Head of caudate nucleus (tissue), 42 donors: ENCODE measurements at places on chromosomes 6 and 20.

DNA sequence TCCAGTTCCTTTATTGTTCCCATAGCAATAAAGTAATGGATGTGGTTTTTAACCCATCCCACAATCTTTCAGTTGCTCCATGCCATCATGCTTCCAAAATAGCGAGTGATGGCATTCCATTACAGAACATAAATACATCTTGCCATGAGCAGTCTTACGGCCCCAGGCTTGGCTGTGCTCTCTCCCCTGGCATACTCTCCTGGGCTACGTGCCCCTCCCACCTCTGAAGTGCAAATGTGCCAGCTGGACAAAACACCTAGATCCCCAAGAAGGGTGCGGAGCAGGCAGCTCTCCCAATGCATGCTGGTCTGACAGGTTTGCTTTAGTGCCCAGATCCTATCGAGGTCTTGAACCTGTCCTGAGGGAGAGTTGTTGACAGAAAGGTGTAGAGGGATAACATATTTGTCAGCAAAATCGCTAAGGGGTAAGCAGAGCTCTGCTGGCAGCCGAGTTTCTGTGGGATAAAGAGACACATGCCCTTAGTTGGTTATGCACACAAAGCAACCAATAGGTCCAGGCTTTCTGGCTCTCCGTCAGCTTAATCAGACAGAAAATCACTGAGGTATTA lies 43.9 kb upstream of the PAX1 start:
- no peak for DNase-seq

GRCh38 chr20:1707588-1708449 lies 50.2 kb upstream of the SIRPG start:
- no peak for DNase-seq

- DNase-seq, result no peak
These were observed 36.5 kb downstream of the MAFB start for GRCh38 chr20:40652441-40652987.

- no peak for DNase-seq
These were observed 95.8 kb upstream of the PLCB4 start for GRCh38 chr20:8972963-8973705.

- DNase-seq, result no peak
These were observed 163.0 kb downstream of the SIM1 start for GRCh38 chr6:100301731-100302130.

GRCh38 chr20:15396900-15397299 lies 1059.5 kb upstream of the FLRT3 start:
- no peak for DNase-seq

GRCh38 chr6:12896208-12896733 lies 179.7 kb downstream of the PHACTR1 start:
- DNase-seq, result no peak

DNA sequence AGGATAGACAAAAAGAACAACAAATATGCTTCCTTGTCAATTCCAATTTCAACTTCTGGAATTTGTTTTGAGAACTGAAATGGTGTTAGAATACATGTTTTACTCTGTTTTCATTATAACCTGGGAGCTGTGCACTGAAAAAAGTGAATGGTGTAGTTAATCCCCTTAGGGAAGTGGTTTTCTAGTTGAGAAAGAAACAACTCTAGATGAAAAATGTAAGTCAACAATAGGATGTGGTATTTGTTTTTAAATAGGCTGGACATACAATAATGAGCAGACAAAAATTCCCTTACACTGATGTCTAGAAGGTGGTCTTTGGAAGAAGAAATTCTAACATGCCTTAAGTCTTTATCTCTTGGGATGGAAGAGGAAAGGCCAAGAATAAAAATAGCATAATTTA lies 59.9 kb upstream of the TINAG start:
- DNase-seq, result no peak

- DNase-seq, result no peak
These were observed 26.1 kb downstream of the CEP57L1 start for GRCh38 chr6:109121411-109121810.

- DNase-seq, result no peak
These were observed 1.2 kb downstream of the SYNCRIP start for GRCh38 chr6:85641522-85641896.

GRCh38 chr6:169342710-169343109 lies 89.1 kb upstream of the THBS2 start:
- DNase-seq, result no peak

DNA sequence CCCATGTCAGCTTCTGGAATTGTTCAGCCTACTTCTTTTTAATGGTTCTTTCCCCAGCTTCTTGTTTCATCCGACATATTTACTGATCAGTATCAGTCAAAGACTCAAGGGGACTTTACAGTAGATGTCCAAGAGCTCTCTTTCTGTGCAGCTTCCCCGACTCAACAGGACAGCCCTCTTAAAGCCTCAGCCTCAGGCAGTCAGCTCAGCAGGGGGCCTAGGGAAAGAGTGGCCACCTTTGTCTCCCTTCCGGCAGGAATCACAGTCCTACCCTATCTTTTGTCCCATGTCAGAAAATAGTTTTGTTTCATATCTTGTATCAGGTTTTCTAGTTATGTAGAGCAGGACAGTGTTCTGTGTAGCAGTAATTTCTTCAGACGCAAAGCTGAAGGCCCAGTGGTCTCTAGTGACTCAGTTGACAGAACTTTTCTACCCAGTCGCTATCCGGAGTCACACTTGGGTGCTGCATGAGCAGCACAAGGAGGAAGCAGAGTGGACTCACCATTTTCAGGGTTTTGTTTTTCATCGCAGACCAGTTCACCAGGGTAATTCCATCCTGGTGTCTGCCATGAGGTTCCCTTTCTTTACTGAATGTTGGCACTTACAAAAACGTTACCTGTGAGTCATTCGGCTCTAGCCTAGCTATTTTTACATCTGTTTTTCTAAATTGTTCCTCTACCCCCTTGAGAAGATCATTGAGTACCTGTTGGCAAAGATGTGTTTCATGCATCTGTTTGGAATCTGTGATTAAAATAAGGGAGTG lies 47.7 kb downstream of the SPATA2 start:
- no peak for DNase-seq

DNA sequence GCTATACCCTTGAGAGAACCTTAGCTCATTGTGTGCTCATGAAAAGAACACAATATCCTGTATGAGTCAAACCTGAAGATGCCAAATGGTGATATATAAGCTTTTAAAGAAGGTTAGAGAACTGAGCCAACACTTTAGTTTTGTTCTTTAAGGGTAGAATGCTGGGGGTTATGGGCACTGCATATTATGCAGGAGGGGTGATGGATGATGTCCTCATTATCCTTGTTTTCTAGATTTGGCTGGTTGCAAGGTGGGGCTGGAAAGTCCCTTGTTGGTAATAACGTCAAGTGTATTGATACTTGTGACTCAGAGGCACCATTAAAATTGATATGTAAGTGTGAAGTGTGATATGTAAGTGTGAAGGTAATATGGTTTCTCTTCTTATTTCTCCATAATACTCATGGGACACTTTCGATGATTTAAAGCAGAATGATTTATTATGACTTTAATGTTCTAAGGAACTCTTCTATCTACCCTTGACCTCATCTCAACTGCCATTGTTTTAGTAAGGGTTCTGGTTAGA lies 113.7 kb upstream of the DTNBP1 start:
- DNase-seq, result no peak

GRCh38 chr20:17171746-17172280 lies 55.0 kb upstream of the PCSK2 start:
- DNase-seq, result no peak

GRCh38 chr6:43716099-43716498 lies 28.5 kb upstream of the MRPS18A start:
- DNase-seq, result no peak

GRCh38 chr20:49288250-49288751 lies 10.4 kb upstream of the ZNFX1 start:
- DNase-seq, result no peak

DNA sequence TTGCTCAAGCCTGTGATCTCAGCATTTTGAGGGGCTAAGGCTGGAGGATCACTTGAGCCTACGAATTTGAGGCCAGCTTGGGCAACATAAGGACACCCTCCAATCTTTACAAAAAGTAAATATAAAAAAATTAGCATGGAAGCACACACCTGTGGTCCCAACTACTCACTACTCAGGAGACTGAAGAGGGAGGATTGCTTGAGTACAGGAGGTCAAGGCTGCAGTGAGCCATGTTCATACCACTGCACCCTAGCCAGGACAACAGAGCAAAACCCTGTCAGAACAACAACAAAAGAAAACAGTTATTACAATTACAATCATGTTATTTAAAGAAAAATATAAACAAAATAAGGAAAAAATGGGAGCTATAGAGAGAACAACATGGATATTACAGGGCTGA lies 82.5 kb upstream of the TNFAIP3 start:
- no peak for DNase-seq

- DNase-seq, result peak; percentile 57
These were observed 53.3 kb upstream of the KLHL31 start for GRCh38 chr6:53718597-53719460.

GRCh38 chr6:128172752-128173682 lies 272.2 kb upstream of the THEMIS start:
- no peak for DNase-seq

DNA sequence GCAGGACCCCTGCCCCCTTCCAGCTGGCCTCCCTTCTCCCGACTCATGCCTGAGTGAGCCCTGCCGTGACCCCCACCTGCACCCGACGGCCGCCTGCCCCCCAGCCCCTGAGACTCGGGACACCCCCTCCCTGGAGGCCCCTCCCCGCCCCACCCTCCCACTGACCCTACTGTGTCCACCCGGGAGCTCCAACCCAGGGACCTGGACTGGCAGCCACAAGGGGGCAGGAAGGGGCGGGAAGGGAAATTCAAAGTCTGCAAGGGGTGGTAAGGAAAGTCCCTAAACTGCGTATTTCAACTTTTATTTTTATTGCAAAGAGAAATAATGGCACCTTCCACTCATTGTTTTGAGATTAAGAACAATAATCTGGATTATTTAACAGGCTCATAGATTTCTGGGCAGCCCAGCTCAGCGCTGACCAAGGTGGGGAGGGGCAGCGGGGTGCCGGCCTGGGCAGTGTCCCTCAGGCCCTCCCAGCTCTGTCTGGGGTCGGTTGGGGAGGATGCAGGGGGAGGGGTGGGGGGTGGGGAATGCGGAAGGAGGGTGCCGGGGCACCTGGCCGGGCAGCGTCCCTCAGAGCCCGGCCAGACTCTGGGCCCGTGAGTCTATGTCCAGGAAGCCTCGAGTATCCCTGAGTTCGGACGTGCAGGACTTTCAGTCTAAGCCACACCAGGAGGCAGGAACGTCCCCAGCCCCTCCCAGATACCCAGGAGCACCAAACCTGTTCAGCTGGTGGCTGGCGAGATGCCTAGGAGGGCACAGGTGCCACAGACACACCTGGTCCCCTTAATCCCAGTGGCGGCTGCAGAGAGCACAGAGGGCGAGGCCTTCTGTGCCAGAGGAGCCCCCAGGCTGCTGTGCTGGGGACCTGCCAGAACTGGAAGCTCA lies 1.3 kb upstream of the PTK6 start:
- DNase-seq, result no peak

GRCh38 chr6:90035047-90035723 lies 140.9 kb downstream of the GJA10 start:
- no peak for DNase-seq

DNA sequence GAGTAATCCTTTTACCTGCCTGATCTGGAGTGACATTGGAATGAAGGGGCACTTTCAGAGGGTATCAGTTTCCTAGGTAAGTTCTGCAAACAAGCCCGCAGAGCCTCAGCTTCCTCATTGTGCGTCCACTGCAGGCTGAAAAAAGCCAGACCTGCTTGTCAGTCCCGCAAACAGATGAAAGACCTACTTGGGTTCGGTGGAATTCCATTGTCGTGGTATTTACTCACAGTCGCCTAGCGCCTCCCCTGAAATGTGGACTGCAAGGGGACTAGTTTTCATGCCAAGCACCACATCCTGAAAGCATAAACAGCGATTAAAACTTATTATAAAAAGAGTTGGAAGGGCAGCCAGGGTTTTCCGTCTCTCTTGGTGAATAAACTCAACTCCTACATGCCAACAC lies 121.5 kb downstream of the PAX1 start:
- no peak for DNase-seq

DNA sequence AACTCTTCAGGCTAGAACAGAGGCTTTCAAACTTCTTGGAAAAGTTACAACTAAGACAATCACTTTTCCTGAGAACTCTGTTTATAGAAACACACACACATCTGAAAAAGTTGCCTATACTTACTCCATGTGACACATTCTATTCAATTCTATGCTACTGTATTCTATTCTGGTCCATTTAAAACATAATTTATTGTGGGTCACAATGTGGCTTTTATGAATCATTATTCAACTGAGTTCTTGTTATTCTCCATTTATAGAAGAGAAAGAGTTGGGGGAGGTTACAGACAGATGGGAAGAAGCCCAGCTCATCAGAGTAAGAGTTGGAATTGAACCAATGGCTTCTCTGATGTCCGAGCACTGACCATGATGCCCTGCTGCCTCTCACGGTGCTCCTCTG lies 21.6 kb upstream of the BCAS1 start:
- no peak for DNase-seq

DNA sequence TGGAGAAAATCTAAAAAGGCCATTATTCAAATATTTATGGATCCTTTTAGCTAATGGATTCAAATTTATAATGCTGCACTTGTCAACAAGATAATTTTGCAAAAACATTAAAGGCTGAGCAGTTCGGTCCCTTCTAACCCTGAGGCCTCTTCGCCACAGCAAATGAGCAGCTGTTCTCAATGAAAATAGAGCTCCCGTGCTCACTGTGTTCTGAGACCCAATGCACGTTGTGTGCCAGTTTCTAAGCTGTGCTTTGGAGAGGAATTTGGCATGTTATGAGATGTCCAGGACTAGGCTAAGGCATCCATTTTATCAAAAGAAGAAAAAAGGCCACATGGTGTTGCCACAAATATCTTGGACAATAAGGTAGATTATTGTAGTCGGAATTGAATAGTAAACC lies 220.1 kb upstream of the TSHZ2 start:
- DNase-seq, result no peak

DNA sequence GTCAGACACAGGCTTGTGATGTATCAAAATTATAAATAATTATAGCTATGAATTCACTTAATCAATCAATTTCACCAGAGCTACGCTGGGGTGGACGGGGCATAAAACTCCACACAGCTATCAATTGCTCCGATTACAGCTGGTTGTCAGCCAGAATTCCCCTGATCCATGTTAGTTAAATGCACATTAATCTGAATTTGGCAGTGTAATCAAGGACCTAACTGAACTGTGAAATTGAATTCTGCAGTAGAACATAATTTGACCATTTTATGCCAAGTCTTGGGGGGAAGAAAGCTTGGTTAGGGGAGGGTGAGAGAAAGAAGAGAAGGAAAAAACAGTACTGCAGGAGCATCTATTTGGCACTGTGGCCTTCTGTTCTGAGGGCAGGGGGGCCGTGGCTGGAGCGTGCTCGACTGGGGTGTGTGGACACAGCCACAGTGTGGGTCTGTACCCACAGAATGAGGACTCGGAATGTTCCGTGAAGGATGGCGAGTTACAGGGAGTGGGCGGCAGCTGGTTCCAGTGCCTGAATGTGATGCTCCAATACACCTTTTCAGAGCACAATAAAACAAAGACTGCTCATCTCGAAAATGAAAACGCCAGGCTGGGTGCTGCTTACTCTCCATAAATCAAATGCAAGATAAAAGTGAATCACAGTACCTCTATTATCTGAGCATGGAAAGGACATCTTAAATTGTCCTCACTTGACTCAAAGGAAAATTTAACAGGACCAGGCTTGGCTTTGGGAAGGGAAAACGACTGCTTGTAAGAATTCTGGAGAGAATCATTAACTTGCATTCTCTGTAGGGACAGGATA lies 59.2 kb downstream of the LAMP5 start:
- DNase-seq, result no peak

- DNase-seq, result no peak
These were observed 20.9 kb upstream of the GATA5 start for GRCh38 chr20:62496568-62497218.

GRCh38 chr6:21079468-21080048 lies 514.0 kb upstream of the SOX4 start:
- DNase-seq, result no peak
